Activated naive CD8-positive, alpha-beta T cell treated with anti-CD3 and anti-CD28 coated beads, Interleukin-2, amount 50 U/mL, for 24 hours (primary cell): ENCODE measurements at places on chromosomes 4 and X.

DNA sequence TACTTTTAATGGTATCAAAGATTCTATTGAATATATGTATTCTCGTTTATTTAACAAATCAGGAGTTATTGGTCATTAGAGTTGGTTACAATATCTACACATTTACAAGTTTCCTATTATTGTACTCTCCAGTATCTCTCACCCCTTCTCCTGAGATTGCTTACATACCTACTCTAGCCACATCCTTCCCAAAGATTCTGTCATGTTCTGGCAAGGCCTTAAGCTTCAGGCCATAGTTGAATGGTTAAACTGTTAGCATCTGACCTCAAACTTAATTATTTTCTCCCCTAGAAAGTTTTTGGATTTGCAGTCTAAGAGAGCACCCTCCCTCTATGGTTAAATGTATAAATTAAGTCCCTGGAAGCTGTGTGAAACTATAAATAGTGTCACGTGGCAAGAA lies 784.2 kb downstream of the GLUD2 start:
- DNase-seq = no peak

DNA sequence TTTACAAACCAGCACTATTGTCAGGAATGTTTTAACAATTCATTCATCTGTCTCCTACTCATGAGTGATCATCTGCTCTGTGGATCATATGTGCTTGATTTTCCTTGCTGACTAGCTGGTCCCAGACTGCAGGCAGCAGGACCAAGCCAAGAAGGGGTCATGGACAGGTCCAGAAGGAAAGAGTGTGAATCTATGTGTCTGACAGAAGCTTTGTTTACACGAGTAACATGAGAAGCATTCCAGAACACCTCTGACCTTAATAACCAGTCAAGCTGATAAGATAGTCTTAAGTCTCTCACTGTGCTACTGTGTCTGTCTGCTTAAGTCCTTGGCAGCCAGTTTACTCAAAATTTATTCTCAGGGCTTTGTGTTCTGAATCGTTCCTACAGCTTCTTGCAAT lies 39.0 kb downstream of the GUCY1A1 start:
- no peak for DNase-seq

- DNase-seq = no peak
Measured at GRCh38 chrX:7145454-7145853, 2.1 kb upstream of the STS start.

DNA sequence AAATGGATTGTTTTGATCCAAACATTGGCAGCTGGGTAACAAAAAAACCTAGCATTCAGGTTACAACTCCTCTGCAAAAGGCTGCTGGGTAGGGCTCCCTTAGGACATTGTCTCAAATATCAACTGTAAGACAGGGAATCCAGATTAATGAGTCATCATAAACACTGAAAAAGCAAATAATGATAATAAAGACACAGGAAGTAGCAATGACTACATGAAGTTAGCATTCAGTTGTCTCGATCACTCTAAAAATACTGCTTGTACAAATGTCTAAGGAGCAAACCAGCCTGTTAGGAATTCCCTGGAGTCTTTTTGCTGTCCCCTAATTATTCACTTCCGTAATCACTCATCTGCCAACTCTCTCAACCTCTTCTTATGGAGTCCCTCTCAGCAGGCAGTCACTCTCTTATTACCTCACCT lies 259.2 kb downstream of the GPC3 start:
- no peak for DNase-seq

GRCh38 chrX:155995321-155995875 lies 2.1 kb upstream of the IL9R start:
- no peak for DNase-seq

- no peak for DNase-seq
Measured at GRCh38 chrX:110847334-110847733, 51.7 kb upstream of the CHRDL1 start.

DNA sequence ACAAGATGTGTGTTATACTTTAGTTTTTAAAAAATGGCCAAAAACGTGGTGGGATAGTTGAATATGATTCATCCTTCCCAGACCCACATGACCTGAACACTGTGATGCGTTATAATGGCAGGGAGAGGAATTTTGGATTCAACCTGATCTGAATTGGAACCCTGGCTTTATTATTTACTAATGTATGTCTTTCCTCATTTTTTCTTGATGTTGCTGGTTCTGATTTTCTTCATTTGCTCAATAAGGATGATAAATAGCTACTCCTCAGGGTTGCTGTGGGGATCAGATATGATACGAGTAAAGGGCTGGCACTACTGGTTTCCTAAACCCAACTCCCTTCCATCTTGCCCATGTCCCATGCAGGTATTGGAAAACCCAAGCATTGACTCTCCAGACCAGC lies 24.2 kb upstream of the ACSL1 start:
- DNase-seq = no peak

DNA sequence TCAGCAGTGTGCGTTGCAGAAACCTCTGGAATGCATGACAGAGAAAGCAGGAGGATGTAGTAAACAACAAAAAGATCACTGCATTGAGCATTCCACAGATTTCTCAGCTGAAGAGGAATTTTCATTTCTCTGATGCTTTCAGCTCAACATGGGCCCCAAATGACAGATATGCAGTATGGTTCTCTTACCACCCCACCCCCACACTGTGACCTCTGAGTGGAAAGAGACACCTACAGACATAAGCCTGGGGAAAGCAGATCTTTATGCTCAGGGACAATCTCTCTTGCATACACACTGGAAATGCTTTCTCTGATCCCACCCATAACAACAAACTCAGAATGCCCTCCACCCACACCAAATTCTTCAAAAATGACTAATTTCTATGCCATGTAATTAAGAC lies 983.7 kb upstream of the LCORL start:
- no peak for DNase-seq

DNA sequence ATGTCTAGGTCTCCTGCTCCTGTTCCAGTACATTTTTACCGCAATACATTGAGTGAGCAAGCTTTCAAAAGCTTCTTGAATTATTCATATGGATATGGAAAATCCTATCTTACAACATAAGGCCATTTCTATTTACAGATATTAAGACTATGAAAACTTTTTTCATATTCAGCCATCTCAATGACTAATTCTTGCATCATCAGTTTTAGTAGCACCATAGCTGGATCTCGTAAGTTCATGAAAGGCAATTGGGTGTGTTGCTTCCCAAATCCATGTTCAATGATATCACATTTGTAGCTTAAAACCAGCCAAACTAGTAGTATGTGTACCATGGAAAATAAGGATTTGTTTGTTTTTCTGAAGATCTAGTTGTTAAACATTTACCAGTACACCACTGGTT lies 118.3 kb upstream of the GABRA2 start:
- no peak for DNase-seq

DNA sequence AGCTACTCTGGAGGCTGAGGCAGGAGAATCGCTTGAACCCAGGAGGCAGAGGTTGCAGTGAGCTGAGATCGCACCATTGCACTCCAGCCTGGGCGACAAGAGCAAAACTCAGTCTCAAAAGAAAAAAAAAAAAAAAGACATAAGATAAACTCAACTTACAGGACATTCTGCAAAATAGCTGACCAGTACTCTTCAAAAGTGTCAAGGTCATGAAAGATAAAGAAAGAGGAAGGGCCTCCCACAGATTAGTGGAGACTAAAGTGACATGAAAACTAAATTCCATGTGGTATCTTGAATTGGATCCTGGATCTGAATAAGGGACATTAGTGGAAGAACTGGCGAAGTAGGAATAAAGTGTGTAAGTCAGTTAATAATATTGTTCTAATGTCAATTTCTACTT lies 63.3 kb downstream of the ZNF182 start:
- DNase-seq = no peak

DNA sequence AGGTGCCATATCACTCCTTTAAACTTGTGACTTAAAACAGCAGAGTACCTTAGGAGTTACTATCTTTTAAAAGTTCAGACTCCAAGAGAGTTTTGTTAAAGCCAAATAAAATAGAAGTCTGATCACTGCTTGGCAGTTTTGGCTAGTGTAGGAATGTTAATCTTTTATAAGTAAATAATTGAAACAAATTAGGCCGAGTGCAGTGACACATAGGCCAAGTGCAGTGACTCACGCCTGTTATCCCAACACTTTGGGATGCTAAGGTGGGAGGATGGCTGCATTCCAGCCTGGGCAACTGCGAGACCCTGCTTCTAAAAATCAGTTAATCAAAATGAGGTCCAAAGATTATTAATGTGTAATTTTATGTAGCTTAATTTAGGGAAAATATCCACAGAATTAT lies 37.2 kb downstream of the WDR44 start:
- no peak for DNase-seq
